CD4-positive, alpha-beta T cell treated with Interleukin-17A for 4 hours (primary cell): ENCODE measurements at places on chromosomes 2 and 18.
A peak's percentile ranks its signal among the peaks of the same experiment; 100 is the strongest.

GRCh38 chr18:50857694-50858093, 21.2 kb upstream of the ME2 start:
- no peak for DNase-seq

GRCh38 chr2:233422050-233422639, 67.9 kb downstream of the DGKD start:
- peak; percentile 83 for DNase-seq

DNA sequence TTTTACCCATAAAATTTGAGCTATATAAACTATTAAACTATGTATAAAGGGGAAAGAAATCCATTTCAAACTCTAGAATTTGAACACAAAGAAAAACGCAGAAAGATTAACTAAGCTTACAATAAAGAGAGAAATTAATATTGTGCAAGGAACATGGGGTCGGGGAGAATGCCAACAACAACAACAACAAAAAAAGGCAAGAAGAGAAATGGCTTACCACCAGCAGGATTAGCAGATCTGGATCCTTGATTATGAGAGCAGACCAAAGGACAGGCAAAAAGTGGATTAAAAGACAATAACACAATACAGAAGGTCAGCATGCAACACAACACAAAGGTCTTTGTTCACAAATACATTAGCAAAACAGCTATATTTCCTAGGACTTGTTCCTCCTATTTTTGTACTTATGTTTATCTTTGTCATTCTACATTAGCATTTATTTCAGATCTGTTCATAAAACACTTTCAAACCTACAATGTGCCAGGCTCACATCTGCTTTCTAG, 103.4 kb upstream of the RNU4ATAC start:
- DNase-seq = no peak

GRCh38 chr2:73593680-73594079, 48.5 kb downstream of the NAT8 start:
- DNase-seq = no peak

DNA sequence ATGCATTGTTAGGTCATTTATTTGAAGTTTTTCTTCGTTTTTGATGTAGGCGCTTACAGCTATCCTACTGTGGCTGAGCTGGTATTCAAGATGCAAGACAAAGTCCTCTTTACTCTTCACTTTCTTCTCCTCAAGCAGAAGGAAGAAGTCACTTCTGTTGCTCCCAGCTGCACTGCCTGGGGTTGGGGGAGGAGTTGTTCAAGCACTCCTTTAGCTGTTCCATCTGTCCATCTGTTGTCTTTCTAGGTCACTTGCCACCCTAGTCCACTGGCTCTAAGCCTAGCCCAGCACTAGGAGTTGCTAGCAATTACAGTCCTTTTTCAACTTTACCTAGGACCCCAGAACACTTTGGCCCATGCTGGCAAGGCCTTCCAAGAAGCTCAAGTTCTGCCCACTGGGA, 200.6 kb upstream of the RBMS1 start:
- no peak for DNase-seq

GRCh38 chr2:29233428-29233827, 118.2 kb downstream of the CLIP4 start:
- DNase-seq = no peak

DNA sequence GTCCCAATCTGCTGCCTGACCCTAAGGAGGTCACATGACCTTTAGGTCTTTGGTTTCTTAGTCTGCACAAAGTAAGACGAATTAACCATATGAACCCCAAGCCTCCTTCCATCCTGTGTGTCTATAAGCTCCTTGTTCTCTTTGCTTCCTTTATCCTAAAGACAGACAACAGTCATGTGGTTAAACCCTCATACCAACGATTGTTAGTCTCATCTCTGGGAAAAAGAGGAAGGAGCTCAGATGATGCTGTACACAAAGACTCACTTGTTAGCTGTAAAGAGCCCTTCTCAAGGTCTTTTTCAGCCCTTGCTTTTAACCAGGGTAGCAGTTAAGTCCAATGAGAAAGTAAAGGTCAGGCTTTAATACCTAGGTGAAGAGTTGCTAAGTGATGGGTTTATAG, 443.7 kb downstream of the TNS1 start:
- DNase-seq = no peak

GRCh38 chr18:23401400-23402347, 51.4 kb upstream of the RIOK3 start:
- DNase-seq = no peak

DNA sequence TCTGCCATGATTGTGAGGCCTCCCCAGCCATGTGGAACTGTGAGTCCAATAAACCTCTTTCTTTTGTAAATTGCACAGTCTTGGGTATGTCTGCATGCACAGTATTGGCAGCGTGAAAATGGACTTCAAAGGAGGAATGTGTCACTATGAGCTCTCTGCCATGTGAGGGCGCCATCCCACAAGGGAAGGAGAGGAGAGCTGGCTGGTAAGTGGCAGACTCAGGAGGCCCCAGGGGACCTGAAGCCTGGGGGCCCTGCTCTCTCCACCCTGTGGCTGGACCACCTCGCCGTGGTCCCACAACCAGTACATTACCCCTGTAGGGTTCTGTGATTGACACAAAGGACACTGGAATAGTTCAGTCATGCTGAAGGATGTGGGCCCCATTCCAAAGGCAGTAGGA, 122.1 kb downstream of the RPIA start:
- DNase-seq = no peak

GRCh38 chr2:99722476-99722875, 232.7 kb upstream of the REV1 start:
- no peak for DNase-seq

GRCh38 chr2:82740527-82740926, 1718.6 kb downstream of the SUCLG1 start:
- DNase-seq = no peak

DNA sequence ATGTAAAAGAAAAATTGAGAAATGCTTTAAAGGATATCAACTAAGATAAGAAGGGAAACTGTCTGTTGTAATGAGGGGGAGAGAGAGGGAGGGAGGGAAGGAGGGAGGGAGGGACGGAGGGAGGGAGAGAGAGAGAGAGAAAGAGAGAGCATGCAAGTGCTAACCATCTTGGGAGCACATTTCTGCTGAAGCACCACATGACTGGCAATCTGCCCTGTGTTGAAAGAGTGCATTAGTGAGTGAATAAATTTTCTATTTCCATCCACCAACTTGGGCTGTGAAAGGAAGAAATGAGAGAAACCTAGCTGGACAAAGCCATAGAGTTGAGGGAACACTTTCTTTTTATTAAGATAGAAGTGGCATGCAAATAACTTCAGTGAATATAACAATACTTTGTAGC, 110.7 kb downstream of the TMX3 start:
- no peak for DNase-seq

- DNase-seq = no peak
Observed at GRCh38 chr2:65263986-65264385, 36.4 kb downstream of the ACTR2 start.

DNA sequence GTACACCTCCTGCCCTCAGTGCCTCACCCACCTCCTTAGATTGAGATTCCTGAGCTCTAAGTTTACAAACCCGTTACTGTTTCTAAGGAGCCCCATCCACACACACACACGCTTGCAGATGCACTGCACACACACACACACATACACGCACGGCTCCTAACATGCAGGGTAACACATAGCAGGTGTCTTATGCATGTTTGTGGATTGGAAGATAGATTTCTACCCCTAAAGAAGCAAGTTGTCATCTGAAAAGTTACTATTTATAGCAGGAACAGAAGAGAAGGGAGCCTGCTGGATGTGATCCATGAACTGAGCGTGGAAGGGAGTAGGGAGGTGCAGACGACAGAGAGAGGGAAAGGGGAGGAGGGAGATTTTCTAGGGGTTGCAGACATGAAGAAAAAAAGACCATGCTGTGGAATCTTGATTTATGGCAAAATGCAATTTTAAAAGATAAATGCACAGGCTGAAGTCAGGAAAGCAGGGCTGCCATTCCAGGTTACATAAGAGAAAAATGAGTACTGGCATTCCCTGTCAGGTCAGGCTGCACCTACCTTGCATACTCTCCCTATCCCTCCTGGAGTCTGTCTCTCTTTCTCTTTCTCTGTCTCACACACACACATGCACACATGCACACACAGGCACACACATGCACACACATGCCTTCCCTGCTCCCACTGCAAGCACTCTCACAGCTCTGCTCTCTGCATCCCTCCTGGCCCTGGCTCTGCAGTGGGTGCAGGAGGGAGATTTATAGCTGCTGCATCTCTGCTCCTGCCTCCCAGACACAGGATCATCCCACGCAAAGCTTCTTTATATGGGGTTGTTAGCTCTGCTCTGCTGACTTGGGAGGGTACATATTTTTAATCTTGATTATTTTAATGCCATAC, 192.6 kb upstream of the MYT1L start:
- no peak for DNase-seq

DNA sequence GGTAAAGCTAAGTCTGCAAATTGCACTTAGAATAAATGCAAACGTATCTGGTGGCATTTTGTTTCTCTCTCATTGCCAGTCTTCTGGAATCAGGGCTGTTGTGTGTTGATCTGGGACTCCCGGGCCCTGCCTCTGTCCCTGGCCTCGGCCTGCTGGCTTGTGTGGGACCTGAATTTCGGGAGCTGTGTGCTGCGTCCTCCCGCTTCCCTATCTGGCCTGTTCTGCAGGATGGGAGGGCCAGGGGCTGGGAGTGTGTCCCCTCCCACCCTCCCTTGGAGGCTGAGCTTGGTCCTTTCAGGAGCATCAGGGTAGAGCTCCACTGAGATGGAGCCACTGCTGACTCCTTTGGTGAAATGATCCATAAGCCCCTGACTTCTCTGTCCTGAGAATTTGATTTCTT, 118.5 kb downstream of the ACKR3 start:
- DNase-seq = no peak
